Epithelial cell of proximal tubule (primary cell): ENCODE measurements at places on chromosomes 16 and 17. TPM values are rescaled to one million over a fixed set of nuclear protein-coding genes. Genes with fewer than 3 reads are reported as not detected.

DNA sequence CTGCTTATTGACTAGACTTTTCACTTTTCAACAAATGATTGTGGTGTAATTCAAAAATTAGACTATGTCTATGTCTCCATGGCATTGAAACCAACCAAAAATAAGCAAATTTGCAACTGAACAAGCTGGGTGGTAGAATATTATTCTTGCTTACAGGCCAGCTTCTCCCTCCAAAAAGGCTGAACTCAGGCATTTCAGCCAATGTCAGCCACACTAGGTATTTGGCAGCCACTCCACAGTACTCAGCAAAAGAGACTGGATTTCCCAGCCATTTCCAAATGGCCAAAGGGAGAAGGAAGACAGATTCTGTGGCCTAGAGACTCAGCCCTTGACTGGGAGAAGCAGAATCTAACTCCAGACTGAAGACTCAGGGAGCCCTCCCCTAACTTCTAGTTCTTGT is 121.8 kb upstream of the IRX5 start:
- no peak for DNase-seq

Gene ITGAD
- not detected in 2 replicates for total RNA-seq

Gene MYH1
- total RNA-seq, result not detected in 2 replicates

Gene SPATA22
- total RNA-seq, result 0.07 TPM in 1 of 2 replicates, not detected in the other

Gene TBC1D3K
- not detected in 2 replicates for total RNA-seq

Gene KRTAP3-2
- not detected in 2 replicates for total RNA-seq

Gene KIFC3
- total RNA-seq, result 79.1 and 86.0 TPM in 2 replicates

Gene GJD3
- total RNA-seq, result 0.58 TPM in 1 of 2 replicates, not detected in the other
